ENCODE measurements at places on chromosomes 3 and 15.

- DNase-seq: no peak
These were observed 69.5 kb upstream of the ETV5 start for GRCh38 chr3:186178412-186178811.

- no peak for DNase-seq
These were observed at the start of gene PODXL2 for GRCh38 chr3:127628788-127629466. PODXL2 (plus strand) TSS chr3:127629185; CDS start chr3:127629220, 35 bp downstream.

DNA sequence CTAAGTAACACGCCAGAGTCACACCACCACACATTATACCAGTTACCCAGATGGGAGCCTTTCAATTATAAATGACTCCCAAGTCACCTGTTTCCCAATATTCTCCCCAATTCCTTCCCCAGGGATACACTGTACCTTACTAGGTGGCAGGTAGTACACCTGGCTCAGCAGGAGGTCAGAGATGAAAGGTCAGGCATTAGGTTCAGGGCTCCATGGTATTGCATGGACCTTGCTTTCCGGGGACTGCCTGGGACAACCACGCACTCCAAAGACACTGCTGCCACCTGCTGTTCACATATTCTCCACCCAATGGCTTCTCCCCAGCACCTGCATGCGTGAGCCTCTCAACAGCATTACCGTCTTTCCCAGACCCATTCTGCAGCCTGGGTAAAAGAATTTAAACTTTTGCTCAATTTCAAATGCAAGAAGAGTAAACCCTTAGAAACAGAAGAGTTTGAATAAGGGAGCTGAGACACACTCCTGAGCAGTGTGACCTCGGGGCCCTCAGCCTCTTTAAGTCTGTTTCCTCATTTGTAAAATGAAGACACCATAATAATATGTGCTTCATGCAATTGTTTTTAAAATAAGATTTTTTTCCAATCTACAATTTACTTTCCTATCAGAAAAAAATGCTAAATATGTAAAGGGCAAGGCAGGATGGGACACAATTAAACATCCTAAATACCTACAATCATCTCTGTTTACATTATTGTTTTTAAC is 28.0 kb upstream of the LACTB start:
- DNase-seq: peak; percentile 31

- DNase-seq: no peak
These were observed 569.7 kb upstream of the MDFIC2 start for GRCh38 chr3:70882104-70882503.

GRCh38 chr3:136932523-136932922 is 25.3 kb upstream of the IL20RB start:
- no peak for DNase-seq

DNA sequence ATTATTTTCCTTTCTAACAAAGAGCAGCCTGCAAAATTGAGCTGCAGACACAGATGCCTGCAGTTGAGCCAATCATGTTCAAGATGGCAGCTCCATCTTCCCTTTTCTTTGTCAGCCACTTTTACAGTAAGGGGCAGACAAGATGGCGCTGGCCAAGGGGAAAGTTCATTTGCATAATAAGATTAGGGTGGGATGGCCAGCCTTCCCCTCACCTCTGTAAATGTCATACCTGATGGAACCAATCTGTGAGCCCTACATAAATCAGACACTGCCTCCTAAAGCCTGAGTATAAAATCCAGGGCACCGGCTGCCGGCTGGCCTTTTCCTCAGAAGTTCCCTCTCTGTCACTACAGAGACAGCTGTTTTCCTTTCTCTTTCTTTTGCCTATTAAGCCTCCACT is 15.8 kb downstream of the PATL2 start:
- no peak for DNase-seq

GRCh38 chr3:75272691-75273090 is 391.4 kb upstream of the FRG2C start:
- no peak for DNase-seq

GRCh38 chr3:42721690-42722089 is 19.1 kb upstream of the HHATL start:
- DNase-seq: no peak

GRCh38 chr15:48928877-48929538 is 34.7 kb downstream of the SHC4 start:
- DNase-seq: no peak

DNA sequence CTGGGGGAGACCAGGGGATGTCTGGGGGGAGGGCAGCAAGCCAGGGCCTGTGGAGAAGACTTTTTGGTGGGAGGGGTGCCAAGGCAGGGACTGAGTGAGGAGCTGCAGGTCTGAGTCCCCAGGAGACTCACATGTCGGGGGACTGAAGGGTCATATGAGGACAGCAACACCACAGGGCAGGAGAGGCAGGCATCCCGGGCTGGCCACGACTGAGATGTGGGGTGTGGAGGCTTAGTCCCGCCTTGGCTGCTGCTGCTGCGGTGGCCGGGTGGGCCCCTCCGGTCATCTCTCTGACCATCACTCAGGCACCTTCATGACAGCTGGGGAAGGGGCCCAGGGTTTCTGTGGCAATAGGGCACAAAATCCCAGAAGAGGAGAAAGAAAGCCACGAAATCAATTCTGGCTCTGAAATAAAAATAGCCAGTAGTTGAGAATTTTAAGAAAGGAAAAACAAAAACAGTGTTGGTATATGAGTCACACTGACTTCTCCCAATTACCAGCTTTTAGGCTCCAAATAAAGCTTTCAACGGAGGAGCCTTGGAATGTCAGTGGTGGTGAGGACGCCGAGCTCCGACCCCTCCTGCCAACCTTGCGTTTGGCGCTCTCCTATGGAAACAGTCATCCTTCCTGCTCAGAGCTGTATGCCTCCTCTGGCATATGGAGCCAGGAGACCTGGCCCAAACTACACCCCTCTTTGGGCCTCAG is 52.9 kb upstream of the ITGA11 start:
- no peak for DNase-seq

DNA sequence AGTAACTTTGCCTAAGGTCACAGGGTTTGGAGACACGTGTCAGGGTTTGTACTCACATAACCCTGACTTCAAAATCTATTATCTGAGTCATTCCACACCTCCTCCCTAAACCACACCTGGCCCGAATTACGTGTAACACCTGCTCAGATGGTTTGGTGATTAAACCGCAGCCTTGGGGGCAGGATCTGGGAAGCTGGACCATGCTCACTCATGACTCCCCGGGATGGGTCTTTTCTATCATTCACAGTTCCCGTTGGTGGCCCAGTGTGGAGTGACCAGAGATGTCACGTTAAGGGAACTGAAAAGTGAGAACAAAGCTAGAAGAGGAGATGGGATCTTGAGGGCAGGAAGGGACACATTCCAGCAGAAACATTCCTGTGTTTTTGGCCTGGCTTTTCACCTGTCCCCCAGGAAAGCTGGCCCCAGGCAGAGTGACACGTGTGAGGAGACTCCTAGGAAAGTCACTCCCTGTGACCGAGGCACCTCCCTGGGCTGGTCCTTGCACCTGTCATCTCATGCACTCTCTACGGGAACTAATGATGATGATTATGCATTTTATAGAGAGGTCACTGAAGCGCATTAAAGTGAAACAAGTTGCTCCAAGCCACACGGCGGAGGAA is 75.4 kb upstream of the POMGNT2 start:
- peak; percentile 7 for DNase-seq

GRCh38 chr15:90765531-90765930 is 48.4 kb downstream of the BLM start:
- no peak for DNase-seq

DNA sequence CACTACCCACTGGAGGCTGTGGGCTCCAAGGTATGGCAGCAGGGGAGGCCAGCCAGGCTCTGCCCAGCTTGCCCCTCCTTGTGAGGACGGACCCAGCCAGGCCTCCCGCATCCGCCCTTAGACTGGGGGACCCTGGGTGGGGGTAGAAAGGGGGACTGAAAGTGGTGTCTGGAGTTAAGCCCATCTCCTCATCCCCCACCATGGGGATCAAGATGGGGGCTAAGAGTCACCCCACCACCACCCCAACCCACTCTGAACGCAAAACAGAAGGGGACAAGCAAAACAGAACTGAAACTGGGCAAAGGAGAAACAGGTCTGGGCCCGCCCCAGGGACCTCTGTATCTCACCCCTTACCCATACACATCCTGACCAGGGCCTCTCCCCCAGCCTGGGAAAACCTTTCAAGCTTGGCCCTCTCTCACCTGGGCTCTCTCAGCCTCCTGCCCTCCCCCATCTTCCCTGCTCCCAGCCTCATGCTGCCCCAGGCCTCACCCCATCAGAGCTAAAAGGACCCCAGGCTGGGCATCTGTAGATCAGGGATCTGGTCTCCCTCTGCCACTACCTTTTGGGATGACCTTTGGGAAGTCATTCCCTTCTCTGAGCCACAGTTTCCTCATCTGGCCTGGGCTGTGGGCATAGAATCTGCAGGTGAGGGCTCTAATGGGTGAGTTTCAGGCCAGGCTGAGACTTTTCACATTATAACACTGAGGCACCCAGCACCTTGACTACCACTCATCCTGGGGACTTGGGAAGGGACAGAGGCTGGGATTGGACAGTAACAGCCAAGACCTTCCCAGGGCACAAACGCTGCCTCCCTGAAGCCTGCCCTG is 30.0 kb upstream of the CYP11A1 start:
- no peak for DNase-seq

DNA sequence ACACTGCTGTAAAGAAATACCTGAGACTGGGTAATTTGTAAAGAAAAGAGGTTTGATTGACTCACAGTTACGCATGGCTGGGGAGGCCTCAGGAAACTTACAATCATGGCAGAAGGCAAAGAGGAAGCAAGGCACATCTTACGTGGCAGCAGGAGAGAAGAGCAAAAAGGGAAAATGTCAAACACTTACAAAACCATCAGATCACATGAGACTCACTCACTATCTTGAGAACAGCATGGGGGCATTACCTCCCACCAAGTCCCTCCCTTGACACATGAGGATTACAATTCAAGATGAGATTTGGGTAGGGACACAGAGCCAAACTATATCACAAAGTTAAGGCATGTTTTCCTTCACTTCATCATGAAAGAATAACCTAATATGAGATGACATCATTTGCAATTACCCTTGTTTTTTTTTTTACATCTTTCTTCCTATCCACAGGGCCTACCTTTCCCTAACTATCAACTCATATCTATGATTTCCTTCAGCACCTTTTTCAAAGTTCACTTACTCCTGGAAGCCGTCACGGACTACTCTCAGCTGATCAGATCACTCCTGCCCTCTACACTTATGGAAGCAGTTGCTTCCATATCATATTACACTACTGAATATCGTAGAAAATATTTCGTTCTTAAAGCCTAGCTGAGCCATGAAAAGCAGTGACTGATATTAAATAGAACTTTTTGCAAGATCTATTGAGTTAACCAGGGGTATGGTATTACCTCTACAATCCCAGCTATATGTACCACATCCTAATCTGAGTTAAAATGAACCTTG is 25.5 kb upstream of the ATP8B4 start:
- DNase-seq: no peak

GRCh38 chr3:4800595-4800994 is 178.6 kb upstream of the BHLHE40 start:
- no peak for DNase-seq

- no peak for DNase-seq
These were observed 51.2 kb downstream of the FGF12 start for GRCh38 chr3:192675958-192676649.

DNA sequence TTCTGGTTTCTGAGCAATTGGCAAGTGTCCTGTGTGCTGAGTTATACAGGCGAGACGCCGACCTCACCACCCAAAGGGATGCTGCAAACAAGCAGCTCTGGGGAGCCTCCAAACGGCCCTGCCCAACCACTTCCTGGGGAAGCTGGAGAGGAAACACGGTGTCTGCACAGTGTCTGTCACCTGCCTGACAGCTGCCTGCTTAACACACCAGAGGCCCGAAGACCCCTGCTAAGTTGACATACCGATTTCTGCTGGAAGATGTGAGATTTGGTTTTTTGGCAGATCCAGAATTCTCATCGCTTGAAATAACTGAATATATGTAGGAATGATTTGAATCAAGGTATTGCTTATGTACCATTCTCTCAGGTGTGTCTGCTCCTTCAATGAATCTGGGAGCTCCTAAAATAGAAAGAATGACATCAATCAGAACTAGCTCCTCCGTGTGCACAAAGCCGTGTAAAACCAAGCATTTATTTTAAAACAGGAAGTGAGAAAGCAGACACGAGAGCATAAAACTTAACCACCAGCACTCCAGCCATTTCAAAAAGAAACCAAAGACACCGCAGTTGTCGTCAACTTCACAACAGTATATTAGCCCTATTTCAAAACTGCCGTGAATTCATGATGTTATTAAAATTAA is 27.2 kb downstream of the LRRC2 start:
- DNase-seq: peak; percentile 71

GRCh38 chr15:26889298-26889898 is 22.5 kb downstream of the GABRA5 start:
- no peak for DNase-seq

DNA sequence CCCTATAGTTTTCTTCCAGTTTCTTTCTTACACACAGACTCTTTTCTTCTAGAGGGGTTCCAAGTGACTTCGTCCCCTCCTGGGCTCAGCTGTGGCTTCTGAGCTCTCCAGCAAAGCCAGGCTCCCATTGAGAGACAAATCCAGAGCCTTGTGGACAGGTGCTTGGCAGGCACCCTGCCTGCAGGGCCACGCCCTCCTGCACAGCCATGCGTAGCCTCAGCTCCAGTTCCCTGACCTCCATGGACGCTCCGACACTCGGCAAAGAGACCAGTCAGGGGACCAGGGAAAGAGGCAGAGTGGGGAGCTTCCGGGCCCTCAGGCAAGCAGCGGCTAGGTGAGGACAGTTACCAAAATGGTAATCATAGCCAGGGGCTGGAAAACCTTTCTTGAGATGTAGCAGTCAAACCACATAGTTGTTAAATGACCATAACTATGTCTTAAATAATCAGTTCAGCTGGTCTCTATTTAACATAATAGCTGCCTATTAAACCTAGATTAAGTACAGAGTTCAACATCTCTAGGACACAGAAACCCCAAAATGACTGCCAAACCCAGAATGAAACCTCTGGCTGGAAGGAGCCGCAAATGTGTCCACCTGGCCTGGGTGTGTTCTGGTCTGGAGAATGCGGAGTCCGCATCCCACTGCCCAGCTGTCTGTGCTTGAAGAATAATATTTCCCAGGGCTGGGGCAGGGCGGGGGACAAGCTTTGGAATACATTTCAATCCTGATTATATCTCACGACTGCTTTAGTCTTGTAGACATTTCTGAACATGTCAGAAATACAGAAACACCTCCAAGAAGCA is 69.3 kb upstream of the RGMA start:
- no peak for DNase-seq

DNA sequence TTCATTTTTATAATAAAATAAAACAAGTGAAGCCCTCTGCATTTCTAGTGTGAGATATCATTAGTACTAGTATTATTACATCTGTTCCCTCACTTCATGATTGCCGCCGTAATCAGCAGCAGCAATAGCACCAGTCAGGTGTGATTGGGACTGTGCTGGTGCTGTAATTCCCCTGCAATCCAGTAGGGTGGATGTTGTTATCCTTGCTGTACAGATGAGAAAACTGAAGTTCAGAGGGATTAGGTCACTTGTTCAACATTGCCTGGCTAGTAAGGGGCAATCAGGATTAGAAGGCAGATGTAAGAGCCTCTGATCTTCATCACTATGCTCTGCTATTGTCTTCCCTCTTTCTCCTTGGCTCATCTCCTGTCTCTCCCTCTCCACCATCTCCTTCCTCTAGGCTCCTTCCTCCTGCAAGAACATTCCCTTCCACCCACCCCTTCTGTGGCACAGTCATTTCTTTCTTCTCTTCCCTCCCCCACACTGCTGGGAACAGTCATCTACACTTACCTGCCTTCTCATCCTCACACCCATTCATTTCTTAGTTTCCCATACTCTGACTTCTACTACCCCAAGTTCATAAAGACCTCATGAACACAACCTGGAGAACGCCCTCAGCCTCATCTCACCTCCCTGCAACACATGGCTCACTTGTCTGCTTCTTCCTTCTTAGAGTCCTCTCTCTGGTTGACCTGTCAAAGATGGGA is 29.7 kb downstream of the CRYGS start:
- DNase-seq: no peak

- DNase-seq: no peak
These were observed 208.6 kb downstream of the NFKBIZ start for GRCh38 chr3:102057781-102058421.
